Naive thymus-derived CD8-positive, alpha-beta T cell (primary cell): ENCODE measurements at places on chromosomes 11 and 22.

GRCh38 chr11:3205261-3206155, 13.1 kb downstream of the MRGPRG start:
- no peak for DNase-seq

GRCh38 chr11:3003396-3004231, 11.5 kb upstream of the NAP1L4 start:
- no peak for DNase-seq

DNA sequence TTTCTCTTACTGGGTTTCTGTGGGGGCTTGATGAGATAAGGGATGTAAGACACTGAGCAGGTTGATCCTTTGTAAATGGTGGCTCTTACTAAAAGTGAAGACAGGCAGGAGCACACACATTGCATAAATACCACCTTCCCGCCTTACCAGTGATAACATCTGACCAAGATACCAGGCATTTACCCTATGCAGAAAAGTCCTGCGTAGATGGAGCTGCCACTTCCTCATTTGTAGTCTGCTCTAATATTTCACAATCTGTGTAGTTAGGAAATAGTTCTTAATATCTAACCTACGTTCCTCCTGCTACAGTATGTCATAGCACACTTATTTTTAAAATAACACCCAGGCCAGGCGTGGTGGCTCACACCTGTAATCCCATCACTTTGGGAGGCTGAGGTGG, 23.9 kb upstream of the SWAP70 start:
- no peak for DNase-seq

GRCh38 chr11:71342951-71343827, 90.8 kb upstream of the SHANK2 start:
- DNase-seq, result no peak

GRCh38 chr22:32648486-32648885, 153.0 kb upstream of the TIMP3 start:
- no peak for DNase-seq
